CMK (cell line): ENCODE measurements at places on chromosomes 5 and 9.

DNA sequence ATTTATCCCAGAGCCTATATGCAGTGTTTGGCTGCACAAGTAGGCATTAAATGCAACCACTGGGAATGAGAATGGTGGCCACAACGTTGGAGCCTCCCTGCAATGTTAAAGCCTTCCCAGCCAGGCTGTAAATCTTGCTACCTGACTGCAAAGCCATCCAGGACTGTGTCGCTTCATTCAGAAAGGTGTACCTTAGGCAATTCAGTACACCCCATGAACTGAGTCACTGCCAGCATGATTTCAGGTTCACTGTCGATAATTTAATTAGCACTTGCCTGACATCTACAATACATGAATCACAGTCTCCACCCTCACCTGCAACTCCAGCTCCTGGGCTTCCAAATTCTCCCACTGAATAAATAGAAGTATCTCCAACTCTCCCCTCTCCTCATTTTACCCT is 108.4 kb downstream of the SLIT3 start:
- DNase-seq: no peak

- no peak for DNase-seq
Observed at GRCh38 chr9:38732885-38733284, 13.0 kb upstream of the FAM240B start.

- no peak for DNase-seq
Observed at GRCh38 chr5:143057580-143057999, 287.4 kb downstream of the ARHGAP26 start.

DNA sequence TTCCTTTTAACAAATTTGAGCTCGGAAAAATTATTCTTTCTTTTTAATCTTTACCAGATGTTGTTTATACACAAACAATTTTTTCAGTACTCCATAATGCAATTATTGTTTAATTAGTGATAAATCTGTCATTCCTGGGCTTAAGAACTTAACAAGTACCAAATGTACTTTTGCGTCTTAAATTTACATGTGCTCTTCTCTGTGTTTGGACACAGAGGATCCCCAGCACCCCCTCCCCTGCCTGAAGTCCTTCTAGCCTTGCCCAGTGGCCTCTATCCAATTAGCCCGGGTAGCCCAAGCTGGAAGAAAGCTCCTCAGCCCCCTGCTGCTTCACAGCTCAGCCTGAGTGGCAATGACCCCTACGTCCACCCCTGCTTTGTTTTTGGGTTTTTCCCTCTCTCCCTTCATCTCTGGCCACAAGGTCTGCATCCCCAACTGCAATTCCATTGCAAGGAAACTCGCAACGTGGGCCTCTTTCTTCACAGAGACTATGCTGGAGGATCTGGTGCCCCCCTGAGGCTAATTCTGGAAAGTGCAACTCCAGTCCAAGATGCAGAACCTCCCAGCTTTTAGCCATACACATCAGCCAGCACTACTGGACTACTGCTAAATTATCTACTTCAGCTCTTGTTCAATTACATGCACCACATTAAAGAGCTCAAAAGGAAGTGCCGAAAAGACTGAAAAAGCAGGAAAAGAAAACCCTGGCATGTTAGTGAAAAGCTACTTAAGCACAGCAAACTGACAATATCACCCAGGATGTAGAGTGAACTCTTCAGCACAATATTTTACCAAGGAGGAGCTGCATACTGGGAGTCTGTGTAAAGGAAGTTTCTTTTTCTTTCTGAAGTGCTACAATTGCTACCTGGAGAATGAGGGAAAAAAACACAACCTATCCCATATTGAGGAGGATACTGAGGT is 186.2 kb downstream of the FANCC start:
- DNase-seq: peak; percentile 43

DNA sequence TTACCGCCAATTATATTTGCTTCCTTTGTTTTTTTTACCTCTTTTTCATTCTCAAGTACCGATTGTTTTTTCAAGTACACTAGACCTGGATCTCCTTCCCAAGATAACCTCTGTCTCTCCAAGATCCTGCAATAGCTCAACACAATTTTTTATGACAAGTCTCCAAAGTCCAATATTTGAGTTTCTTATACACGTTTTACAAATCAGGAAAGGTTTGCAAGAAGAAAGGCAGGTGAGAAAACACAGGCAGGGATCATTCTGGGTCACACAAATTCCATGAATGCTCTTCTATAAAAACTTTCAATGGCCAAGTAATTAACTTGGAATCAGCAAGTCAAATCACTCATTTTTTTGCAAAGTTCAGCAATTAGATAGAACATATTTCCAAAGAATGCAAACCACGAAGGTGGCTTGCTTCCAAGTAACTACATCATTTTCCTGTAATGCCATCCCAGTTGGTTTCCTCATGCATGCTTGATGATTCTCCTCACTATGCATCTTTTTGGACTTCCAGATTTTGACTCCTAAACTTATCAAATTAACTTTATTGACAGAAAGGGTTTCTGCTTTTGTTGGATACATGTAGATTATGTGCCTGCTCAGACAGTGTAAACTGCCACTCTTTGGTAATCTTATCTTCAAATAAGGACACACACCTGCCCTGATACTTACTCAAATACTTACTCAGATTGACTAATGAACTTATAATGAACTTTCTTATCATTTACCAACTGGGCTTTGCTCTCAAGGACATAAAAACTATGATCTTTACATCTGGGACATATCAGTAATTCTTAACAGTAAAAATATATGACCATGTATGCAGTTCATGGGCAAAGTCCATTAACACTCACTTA is 24.7 kb upstream of the IFNE start:
- no peak for DNase-seq

- no peak for DNase-seq
Observed at GRCh38 chr9:134030821-134031470, 5.7 kb downstream of the BRD3OS start.

DNA sequence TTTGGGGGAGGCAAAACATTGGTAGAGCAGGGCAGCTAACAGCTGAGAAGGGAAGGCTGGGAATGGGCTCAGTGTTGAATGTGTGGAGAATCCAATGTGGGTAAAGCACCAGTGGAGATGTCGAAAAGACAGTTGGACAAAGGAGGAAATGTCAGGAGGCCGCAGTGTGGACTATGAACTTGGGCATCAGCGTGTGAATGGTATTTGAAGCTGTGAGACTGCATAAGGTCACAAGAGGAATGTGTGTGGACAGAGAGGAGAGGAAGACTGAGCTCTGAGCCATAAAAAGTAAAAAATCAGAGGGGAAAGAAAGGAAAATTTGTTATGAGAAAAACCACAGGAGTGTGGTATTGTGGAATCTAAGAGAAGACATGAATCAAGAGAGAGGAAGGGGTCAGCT is 99.4 kb upstream of the ADAMTS16 start:
- no peak for DNase-seq

- no peak for DNase-seq
Observed at GRCh38 chr9:108756746-108757490, 98.9 kb downstream of the ACTL7B start.

DNA sequence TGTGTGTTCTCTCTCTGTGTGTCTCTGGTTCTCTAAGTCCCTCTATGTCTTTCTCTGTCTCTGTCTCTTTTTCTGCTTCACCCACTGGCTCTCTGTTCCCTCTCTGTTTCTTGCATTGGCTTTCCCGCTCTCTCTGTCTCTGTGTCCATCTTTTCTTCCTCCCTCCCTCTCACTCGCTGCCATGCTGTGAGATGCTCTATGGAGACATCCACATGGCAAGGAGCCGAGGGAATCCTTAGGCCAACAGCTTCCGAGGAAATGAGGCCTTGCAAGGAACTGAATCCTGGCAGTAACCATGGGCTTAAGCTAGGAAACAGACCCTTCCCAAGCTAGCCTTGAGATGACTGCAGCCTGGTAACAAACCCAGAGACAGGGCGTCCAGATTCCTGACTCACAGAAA is 117.3 kb downstream of the BRINP1 start:
- DNase-seq: no peak

DNA sequence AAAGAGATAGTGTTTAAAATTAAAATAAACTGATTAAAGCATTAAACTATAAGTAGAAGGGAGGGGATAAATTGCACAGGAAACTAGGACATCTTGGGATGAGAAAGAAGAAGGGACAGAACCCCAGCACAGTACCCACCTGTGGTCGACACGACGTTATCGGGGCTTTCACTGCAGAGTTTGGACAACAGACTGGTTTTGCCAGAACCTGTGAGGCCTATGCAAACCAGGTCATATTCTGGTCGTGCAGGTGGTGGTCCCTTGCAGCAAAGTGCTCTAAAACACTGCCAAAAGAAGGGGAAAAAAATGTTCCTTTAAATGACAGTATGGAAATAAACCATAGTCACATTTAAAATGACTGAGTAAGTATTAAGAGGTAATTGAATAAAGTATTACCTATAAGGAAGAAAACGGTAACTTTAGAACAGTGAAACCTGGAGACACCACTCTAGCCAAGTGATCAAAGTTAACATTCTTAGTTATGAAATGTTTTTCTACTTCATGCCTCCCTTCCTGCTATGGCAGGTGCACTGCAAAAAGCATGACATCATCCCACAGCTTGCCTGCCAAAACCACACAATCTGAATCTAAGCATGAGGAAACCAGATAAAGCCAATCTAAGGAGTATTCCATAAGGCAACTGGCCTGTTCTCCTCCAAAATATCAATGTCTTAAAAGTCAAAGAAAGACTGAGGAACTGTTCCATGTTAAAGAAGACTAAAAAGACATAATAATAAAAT is 138.6 kb downstream of the ARL15 start:
- DNase-seq: no peak

GRCh38 chr9:127567035-127567729 is 44.9 kb upstream of the STXBP1 start:
- no peak for DNase-seq

- DNase-seq: no peak
Observed at GRCh38 chr9:14096258-14096922, 217.6 kb downstream of the NFIB start.

- no peak for DNase-seq
Observed at GRCh38 chr5:37249815-37250164, 614 bp upstream of the CPLANE1 start.

DNA sequence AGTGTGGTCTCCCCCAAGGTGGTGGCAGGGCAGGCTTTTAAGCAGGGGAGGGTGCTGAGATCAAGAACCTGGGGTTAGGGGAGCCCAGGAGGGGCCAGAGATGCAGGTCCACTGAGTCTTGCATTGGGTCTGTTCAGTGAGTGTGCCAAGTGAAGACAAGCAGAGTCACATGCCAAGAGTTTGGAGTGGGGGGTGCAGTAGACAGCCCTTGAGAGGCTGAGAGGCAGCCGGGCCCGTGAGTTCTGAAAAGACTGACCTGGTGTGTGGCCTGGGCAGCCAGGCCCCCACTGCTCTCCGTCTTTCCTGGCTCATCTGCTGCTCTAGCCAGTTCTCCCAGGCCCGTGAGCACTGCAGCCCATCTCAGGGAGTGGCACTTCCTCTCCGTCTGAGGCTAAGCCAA is 120.0 kb downstream of the DAB2IP start:
- DNase-seq: no peak

- DNase-seq: no peak
Observed at GRCh38 chr9:35658968-35659220, 802 bp downstream of the CCDC107 start.

DNA sequence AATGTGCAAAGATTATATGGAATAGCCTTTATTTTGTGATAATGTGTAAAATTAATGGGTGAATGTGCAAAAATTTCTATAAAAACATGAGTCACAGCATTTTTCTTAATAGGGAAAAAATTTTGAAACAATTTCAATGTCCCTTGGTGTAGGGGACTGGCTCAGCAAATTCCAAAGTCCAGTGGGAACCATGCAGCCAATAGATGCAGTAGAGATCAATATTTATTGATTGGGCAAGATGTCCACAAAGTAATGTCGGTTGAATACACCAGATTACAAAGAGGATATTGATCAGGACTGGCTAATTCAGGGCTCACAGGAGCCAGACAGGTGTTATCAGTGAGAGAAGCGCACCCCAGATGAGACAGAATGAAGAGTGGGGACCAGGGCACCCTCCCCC is 62.5 kb downstream of the AMBP start:
- no peak for DNase-seq

- DNase-seq: no peak
Observed at GRCh38 chr5:30413540-30413939, 779.9 kb upstream of the CDH6 start.
